ENCODE measurements at places on chromosomes 6 and 20.

- DNase-seq, result no peak
Observed at GRCh38 chr6:46772762-46773161, 20.4 kb upstream of the MEP1A start.

GRCh38 chr20:22795433-22795832 lies 211.1 kb upstream of the FOXA2 start:
- DNase-seq, result no peak

DNA sequence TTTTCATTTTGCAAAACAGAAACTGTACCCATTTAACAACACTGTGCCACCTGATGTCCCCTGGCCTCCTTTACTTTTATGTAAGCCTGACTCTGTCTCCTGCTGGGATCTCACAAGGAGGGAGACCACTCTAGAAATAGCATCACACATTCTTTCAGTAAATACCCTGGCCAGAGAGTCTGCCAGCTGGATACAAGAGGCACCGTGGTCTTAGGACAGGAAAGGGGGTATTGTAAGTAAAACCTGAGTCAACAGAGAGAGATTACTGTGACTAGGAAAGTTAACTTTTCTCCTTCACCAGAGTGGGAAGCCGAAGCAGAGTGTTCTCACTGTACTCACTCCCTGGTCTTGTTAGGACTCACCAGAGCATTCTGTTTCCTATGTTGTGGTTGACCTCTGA lies 27.8 kb downstream of the CMTR1 start:
- DNase-seq, result no peak

GRCh38 chr20:57807401-57808263 lies 97.8 kb upstream of the PMEPA1 start:
- DNase-seq, result no peak

DNA sequence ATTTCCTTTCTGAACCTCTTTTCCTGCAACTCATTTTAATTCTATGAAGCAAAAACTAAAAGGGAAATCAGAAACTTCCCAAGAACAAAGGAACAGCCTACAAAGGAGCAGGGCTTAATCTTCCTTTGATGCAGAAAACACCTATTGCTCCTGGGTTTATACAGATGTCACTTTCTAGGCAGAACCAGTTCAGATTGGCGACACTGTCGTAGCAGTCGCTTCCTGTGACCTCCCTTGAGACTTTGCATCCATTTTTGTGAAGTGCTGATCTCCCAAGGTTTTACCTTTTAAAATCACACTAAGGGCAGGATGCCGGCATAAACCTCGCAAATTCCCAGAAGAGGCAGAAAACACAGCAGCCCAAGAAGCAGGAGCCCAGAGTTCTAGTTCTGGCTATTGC lies 40.1 kb downstream of the JAG1 start:
- DNase-seq, result no peak

- DNase-seq, result no peak
Observed at GRCh38 chr6:36285187-36285671, 15.4 kb downstream of the PNPLA1 start.

- no peak for DNase-seq
Observed at GRCh38 chr6:162710419-162710818, 17.1 kb downstream of the PRKN start.

- no peak for DNase-seq
Observed at GRCh38 chr20:42979720-42980119, 210.0 kb downstream of the PTPRT start.
